ENCODE measurements at places on chromosomes 12 and 14.

- DNase-seq, result peak; percentile 100
Measured at GRCh38 chr12:45674181-45674977, 55.1 kb upstream of the ARID2 start.

DNA sequence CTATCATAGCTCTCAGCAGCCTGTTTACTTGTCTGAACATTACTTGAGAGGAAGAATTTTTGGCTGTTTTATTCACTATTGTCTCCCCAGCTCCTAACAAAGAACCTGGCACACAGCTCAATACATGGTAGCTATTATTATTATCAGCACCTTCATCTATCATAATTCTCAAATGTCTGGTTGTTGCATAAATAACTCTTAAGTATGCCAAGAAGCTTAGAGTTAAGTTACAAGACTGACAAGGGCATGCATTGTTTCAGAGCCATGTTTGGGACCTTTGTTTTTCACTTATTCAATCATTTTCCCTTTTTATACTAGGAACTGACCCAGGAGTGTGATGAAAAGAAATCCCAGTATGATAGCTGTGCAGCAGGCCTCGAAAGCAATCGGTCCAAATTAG is 77.5 kb upstream of the ATP2A2 start:
- DNase-seq, result no peak

DNA sequence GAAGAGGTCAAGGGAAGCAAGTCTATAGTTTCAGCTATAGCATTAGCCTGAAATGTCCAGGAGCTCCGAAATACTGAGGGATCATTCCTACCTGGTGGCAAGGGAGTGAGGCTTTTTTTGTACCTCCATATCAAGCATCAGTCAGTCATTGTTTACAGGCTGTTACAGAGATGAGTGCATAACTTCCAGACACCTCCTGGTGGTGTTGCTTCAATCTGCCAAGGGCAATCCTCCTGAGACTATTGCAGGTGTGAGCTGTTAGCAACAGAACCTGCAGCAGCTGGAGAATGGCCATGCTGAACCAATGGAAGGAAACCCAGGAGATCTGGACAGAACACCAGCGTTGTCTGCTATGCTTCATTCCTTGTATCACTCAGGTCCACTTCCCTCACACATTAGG is 80.0 kb upstream of the SLC8A3 start:
- DNase-seq, result no peak

GRCh38 chr12:56198836-56199235 is 9.6 kb upstream of the SMARCC2 start:
- DNase-seq, result no peak

GRCh38 chr12:121628536-121628935 is 2.2 kb downstream of the ORAI1 start:
- no peak for DNase-seq

GRCh38 chr12:55724226-55724939 is 4.2 kb downstream of the RDH5 start:
- no peak for DNase-seq

- no peak for DNase-seq
Measured at GRCh38 chr12:91441993-91442952, 259.7 kb upstream of the DCN start.

All from T1000 (cell line).